ENCODE measurements at places on chromosomes 2 and 18.

- no peak for DNase-seq
These were observed 2059.4 kb upstream of the CELF4 start for GRCh38 chr18:39624961-39625360.

- no peak for DNase-seq
These were observed 159.7 kb downstream of the MYCN start for GRCh38 chr2:16100006-16100405.

- DNase-seq = no peak
These were observed 85.1 kb upstream of the ATL2 start for GRCh38 chr2:38462121-38462661.

DNA sequence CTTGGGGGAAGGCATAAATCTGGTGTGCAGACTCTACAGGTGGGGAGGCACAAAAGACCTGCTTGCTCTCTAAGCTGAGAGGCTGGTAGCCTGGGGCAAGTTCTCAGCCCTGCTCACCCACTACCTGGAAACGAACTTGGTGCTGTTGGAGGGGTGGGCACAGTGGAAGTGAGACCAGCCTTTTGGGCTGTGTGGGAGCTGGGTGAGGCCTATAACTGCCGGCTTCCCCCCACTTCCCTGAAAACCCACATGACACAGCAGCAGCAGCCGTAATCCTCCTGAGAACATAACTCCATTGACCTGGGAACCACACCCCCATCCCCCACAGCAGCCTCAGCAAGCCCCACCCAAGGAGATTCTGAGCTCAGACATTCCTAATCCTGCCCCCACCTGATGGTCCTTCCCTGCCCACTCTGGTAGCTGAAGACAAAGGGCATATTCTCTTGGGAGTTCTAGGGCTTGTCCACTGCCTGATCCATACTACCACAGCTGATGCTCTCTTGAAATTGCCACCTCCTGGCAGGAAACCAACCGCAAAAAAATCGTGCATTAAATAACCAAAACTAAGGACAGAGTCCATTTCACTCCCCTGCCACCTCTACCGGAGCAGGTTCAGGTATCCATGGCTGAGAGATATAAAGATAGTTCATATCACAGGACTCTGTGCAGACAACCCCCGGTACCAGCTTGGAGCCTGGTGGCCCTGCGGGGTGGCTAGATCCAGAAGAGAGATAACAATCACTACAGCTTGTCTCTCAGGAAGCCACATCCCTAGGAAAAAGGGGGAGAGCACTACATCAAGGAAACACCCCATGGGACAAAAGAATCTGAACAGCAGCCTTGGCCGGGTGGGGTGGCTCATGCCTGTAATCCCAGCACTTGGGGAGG, 178.1 kb downstream of the NDUFA10 start:
- DNase-seq = no peak

DNA sequence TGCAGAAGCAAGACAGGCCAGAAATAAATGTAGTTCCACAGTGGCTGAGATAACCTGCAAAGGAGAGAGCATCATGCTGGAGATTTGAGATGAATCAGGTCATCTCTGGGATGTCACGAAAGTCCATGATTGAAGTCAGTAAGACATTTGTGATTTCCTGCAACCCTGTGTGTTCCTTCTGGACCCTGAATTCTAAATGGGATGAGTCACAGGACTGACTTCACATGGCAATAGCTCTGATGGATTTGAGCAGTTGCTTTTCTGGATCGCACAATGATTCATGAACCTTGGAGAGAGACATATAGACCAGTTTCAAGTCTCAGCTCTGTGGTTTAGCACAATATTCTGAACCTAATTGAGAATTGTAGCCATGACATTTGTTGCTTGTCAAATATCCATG, 102.9 kb downstream of the TSN start:
- no peak for DNase-seq

DNA sequence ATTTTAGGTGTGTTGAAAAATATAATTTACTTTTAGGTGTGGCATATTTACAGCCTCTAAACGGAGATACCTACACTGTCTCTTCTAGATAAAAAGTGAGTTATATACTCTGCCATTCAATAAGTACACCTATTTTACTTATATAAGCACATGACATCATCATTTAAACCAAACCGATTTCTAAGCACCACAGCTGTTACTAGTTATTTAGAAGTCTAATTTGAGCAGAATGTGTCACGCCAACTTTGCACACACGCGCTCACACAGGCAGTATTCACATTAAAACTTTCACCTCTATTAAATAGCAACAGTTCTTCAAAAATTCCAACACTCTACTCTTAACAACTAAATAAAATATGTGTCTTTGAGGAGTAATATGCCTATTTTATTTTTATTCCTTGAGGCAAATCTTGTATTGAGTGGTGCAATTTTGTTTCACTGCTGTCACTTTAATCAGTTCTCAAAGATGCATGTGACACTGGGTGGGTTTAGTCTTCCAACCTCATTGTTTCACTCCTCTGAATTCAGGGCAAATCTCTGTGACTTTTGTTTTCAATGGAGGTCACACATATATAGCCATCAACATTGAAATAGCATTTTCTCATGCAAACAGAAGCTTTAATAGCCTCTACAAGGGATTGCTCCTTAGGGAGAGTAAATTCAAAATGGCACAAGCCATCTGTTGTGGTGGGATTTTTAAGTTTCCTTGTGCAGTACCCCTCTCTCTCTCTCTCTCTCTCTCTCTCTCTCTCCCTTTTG, 721.0 kb downstream of the PLCL1 start:
- no peak for DNase-seq
